Progenitor cell of endocrine pancreas (in vitro differentiated cells): ENCODE measurements at places on chromosomes 2 and 18. TPM values are rescaled to one million over a fixed set of nuclear protein-coding genes. Genes with fewer than 3 reads are reported as not detected.

Gene CXCR1
- total RNA-seq = not detected in 2 replicates

DNA sequence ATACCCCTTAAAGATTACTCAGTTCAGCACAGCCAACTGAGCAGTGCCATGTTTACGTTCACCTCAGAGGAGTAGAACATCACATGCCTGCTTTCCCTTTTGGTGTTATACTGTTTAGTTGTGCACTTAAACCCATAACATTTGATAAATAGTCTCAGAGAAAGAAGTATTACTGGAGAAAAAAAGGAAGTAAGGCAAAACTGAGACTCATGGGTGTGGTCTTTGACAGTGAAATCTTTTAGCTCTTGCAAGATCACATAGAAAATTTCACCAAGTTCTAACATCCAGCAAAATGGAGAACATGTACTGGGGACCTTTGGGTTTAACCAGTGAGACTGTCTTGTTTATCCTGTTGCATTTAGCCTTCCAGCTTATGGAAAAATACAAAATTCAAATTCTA lies 5.6 kb downstream of the TANK start:
- no peak for DNase-seq

- DNase-seq = peak; percentile 82
Observed at GRCh38 chr2:119106301-119106897, 52.2 kb downstream of the C1QL2 start.

DNA sequence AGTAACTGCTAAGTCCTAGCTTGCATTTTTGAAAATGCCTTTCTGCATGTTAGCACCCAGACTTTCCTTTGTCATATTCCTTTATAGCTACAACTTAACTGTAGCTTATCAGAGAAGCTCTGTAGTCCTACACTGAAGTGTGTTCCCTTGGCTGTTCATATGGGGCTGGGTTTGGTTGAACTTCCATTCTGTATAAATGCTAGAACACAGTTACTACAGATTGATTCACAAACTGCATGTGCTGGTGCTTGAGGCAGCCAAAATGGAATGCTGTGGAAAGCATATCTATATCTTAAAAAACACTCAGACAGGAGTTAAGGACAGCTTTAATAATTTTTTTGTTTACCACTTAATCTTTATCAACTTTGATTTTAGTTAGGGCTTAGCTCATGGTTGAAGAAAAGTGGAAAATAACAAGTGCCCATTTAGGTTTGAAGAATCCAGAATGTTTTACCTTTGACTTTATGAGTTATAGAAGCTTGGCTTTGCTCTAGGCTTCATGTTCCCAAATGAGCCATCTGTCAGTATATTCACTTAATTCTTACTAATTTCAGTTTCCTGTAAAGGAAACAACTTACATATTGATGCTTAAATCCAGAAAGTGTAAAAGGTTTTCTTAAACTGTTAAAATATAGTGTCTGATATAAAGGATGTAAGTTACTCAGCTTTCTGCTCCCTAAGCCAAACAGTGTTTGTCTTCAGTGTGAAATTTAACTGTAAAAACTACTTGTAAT lies 148.9 kb downstream of the AGPS start:
- no peak for DNase-seq

DNA sequence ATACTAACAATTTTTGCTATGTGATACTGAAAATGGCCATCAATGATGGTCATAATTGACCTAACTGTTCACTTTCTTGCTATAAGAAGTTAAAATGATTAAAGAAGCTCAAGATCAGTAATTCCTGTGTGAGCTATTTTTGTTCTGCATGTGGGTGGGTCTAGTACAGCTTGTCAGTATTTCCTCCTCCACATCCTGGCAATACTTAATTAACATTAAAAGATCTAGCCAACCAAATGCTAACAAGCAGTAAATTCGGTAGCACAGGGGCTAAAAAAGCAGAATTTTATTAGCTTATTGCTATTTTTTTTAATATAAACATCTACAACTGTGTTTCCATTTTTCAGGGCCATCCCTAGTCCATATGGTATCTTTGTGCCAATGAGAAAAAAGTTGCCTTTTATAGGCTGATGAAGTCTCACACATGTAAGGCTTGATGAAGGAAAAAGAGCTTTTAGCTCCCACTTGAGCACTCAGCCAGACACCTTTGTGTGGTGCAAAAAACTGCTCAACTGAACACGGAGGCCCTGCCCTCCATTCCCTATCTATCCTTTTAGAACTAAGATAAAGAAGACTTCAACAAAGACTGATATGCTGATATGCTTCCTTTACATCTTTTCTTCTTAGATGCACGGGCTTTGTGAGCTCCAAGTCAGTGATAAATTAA lies 4.9 kb upstream of the PNO1 start:
- no peak for DNase-seq

GRCh38 chr2:17156086-17156485 lies 362.2 kb downstream of the RAD51AP2 start:
- no peak for DNase-seq

DNA sequence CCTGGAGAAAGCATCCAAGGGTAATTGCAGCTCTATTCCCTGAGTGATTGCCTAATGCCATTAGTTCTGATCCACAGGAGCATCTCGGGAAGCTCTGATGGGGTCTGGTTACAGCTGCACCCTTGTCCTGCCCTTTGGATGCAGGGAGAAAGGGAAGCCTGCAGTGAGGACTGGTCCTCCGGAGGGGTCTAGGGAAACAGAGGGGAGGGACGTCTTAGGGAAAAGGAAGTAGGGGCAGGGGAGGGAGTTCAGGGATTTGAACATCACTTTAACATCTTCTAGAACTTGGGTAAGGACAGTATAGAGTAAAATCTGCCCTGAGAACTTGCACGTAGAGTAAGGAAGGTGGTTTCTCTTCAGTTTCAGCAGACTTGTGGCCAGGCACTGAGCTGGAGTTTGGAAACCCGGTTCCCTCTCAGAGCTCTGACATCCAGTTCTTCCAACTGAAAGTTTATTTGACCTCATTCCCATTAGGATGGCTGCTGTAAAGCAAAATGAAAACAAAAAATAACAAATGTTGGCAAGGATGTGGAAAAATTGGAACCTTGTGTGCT lies 20.5 kb downstream of the ONECUT2 start:
- DNase-seq = no peak

- DNase-seq = no peak
Observed at GRCh38 chr18:44651478-44651877, 29.2 kb upstream of the SETBP1 start.

Gene HTR2B
- not detected in 2 replicates for total RNA-seq

Gene SPRED2
- total RNA-seq = 36.6 and 38.6 TPM in 2 replicates

DNA sequence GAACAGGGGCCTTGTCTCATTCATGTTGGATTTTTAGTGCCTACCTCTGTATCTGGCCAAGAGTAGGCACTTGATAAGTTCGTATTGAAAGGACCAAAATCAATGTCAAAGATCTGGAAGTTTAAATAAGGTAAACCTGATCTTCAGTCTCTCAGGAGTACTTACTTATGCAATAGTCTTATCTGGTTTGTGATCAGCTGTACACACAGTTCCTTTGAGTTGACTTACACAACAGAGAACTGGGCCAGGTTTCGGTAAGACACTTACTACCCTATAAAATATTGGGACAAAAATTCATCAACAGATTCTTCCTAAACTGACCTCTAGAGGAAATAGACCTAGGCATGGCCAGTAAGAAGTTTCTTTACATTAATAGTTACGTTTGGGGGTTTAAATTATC lies 113.6 kb upstream of the NXPH2 start:
- no peak for DNase-seq

DNA sequence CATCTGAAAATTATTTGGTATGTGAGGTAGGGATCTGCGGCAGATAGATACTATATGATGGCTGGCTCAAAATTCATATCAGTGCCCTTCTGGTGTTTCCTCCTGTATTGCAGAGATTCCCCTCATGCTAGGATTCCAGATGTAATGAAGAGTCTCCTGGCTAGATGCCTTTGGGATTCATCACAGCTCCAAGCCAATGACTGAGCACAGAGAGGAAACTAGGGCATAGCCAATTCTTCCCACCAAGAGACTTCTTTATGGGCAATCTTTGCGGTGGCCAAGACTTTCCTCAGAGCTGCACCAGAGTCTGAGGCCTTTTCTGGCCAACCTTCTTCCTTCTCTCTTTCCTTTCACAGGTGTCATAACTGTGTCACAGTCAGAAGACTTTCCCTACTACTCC lies 25.5 kb upstream of the CIB4 start:
- no peak for DNase-seq

Gene NAPG
- total RNA-seq = 27.2 and 27.3 TPM in 2 replicates

Gene TRIM54
- not detected in 2 replicates for total RNA-seq

Gene NPHP1
- total RNA-seq = 13.5 and 14.3 TPM in 2 replicates

GRCh38 chr2:207362716-207363115 lies 167.0 kb upstream of the CREB1 start:
- DNase-seq = no peak

GRCh38 chr2:84223191-84223590 lies 235.9 kb downstream of the SUCLG1 start:
- DNase-seq = no peak

Gene FECH
- 25.8 and 27.1 TPM in 2 replicates for total RNA-seq

Gene ANKRD62
- not detected in 2 replicates for total RNA-seq

DNA sequence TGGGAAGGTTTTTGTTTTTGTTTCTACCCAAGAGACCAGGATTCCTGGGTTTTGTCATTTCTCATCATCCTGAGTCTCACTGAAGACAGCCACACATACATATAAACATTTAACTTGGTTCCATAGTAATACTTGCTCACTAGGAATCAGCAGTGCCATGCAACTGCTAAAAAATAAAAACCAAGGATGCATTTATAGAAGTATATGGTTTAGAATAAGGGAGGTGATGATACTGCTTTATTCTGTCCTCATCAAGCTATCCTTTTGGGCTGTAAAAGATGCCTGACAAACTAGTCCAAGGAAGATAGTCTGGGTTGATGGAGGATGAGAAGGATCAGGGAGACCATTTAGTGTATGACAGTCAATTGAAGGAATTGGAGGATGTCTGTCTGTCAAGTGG lies 740 bp downstream of the SPATA3 start:
- no peak for DNase-seq

DNA sequence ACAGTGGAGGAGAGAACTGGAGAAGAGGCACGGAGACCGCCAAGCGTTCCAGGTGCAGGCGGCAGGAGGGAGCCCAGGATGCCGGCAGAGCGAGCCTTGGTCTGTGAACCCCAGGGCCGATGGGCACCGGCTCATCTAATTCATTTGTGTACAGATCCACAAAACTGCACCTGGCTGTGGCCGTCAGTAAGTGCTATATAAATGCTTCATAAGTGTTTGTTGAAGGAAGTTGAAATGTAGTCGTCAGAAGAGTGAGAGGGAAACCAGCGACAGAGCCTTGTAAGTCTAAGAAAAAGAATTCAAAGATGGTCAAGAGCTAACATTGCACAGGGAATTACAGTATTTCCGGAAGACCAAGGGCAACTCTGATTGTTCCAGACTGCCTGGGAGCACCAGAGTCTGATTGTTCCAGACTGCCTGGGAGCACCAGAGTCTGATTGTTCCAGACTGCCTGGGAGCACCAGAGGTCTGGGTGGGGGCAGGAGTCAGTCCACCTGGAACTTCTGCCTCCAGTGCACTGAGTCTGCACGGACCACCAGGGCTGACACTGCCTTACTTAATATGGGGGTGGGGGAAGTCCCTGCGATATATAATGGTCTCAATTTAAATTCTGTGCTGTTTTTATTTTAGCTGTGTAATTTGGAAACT lies 112.3 kb downstream of the BCL2 start:
- DNase-seq = no peak

DNA sequence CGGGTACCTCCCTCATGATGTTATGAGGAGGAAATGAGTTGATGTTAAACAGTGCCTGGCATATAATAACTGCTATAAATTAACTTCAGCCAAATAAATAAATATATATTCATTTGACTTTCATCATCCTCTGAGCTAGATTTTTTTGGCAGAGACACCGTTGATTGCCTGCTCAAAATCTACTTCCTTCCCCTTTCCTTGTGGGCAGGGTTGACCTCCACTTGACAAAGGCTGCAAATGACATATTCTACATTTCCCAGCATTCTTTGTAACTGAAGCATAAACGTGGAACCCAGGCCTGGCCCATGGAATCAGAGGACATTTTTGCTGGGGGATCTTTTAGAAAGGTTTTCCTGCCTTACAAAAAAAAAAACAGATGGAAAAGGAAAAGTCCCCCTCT lies 177.8 kb downstream of the TXNL1 start:
- DNase-seq = no peak

DNA sequence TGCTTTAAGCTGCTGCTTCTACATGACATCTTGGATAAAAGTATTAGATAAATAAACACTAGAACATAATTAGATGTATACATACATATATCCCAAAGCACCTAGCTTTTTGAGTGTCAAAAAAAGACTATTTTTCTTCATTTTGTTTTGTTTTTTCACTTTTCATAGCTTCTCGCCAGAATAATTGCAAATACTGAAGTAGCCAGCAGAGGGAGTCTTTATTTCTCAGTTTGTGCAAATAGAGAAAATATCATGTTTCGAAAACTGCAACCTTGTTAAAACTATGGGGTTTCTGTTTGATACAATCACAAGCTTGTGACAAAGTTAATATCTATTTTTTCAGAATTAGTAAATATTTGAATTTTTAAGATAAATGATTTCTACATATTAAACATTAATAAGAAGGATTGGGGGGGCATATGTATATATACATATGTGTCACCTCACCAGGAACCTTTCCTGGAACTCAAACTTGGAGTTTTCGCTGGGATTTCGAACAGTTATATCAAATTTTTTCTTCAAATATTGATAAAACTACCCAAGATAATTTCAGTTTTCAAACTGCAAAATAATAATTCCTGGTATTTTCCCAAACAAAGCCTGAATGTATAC lies 61.0 kb downstream of the GRB14 start:
- DNase-seq = no peak

Gene C2orf80
- not detected in 2 replicates for total RNA-seq

DNA sequence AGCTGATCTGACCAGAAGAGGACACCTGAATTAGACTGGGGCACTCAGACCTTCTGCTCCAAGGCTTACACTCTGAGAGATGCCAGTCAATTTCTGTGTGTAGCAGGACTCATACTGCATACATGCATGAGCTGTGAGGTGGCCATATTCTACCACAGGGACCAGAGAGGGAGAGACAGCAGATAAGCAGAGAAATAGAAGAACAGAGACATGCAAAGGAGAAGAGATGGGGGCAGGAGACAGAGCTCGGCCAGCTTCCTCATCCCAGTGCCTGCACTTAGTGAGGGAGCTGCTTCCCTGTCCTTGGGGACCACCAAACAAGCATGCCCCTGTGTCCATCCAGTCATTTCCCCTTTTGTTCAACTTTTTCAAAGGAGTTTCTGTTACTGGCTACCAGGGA lies 73.9 kb upstream of the ALK start:
- DNase-seq = no peak

Gene MYCN
- 15.5 and 17.6 TPM in 2 replicates for total RNA-seq

Gene PHOSPHO2
- total RNA-seq = 13.5 and 17.3 TPM in 2 replicates

Gene GTF2A1L
- not detected in 2 replicates for total RNA-seq

Gene CASP10
- 9.0 and 9.9 TPM in 2 replicates for total RNA-seq

Gene CHRND
- total RNA-seq = 0.12 TPM in 1 of 2 replicates, not detected in the other

Gene PLGLB1
- total RNA-seq = 6.9 and 8.6 TPM in 2 replicates

Gene TFCP2L1
- total RNA-seq = 0.78 and 0.86 TPM in 2 replicates

Gene TNFRSF11A
- 0.43 and 0.64 TPM in 2 replicates for total RNA-seq

- DNase-seq = no peak
Observed at GRCh38 chr2:189293164-189293563, 113.6 kb upstream of the COL5A2 start.

Gene TNS1
- total RNA-seq = 7.7 and 7.9 TPM in 2 replicates
